ENCODE measurements at places on chromosomes 3 and 15.

DNA sequence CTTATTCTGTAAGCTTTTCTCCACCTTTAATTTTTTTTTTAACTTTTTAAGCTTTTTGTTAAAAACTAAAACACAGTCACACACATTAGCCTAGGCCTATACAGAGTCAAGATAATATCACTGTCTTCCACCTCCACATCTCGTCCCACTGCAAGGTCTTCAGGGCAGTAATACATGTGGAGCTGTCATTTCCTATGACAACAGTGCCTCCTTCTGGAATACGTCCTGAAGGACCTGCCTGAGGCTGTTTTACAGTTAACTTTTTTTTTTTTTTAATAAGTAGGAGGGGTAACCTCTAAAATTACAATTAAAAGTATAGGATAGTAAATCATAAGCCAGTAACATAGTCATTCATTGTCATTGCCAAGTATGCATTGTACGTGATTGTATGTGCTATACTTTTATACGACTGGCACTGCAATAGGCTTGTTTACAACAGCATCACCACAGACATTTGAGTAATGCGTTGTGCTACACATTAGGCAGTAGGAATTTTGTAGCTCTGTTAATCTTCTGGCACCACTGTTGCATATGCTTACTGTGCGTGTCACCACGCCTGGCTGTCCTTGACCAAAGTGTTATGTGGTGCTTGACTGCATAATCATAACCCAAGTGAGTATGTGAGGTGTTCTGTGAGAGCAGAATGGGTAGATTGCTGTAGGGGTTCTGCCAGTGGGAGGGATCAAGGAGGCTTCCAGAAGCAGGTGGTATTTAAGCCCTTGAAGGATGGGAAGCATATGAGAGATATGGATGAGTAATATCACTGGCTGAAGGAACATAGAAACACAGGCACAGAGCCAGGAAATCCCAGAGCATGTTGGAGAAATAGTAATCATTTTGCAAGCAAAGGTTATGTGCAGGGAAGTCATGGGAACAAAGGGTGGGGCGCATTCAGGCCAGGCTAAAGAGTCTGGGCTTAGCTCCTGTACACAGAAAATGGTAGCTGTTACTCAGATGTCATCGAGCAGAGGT is 18.3 kb downstream of the FBXO22 start:
- DNase-seq = peak; percentile 58

- DNase-seq = no peak
Measured at GRCh38 chr3:175868626-175869025, 1009.5 kb downstream of the NAALADL2 start.

DNA sequence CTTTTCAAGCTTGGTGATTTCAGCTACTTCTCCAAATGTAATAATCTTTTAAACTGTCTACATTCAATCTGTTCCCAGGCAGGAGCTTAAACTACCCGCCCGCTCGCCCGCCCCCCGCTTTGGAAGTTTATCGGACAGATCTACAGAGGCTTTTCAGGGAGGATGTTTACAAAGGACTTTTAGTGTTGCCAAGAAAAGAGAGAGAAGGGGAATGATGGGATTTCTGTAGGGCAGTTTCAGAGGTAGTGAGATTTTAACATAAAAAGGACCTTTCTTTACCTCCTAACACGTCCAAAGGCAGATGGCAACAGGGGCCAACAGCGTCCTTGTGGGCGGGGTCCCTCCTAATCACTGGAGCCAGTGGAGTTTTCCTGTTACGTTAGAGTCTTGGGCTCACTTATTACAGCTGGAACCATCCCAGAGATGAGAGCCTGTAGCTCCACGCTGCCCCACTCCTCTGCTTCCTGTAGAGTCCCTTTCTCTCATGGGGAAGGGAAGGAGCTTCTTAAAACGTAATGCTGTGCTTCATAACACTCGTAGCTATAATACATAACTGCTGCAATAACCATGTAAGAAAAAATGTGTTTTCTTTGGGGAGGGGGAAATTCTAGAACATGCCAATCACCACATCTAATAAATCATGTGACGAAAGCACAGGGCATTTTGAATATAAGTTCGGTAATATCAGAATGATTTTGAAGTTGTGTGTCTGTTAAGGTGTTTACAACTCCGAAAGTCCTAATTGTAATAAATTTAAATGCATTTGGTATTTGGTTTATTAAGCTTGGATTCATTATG is 30.9 kb downstream of the HES1 start:
- no peak for DNase-seq

DNA sequence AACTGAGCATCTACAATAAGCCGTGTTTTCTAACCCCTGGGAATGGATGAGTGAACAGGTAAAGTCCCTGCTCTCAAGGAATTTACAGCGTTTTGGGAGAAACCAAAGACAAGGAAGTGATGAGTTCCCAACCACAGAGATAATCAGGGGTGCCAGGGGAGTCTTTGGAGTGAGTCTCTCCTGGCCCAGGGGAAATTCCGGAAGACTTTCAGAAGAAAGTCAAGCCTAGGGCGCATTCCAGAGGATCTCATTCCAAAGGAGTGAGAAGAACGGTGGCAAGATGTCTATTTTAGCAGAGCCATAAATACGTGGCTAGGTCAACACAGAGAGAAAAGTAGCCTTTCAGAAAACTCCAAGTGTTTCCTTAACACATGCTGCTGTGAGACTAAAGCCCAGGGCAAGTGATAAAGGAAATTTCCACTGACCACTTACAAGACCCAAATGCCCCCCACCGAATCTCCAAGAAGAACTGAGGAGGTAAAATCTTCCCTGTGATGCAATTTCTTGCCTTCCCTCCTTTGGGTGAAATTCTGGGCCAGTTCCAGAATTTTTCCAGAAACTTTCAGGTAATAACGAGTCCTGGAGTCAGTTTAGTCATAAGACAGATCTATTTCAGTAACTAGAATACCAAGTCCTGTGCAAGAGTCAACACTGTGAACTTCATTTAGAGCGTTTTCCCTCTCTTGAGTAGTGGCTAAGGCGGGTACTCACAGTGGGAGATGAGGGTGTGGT is 437.4 kb downstream of the NR2F2 start:
- no peak for DNase-seq

- no peak for DNase-seq
Measured at GRCh38 chr3:197239857-197240256, 58.6 kb downstream of the DLG1 start.

- no peak for DNase-seq
Measured at GRCh38 chr3:61857297-61857696, 295.9 kb downstream of the PTPRG start.

DNA sequence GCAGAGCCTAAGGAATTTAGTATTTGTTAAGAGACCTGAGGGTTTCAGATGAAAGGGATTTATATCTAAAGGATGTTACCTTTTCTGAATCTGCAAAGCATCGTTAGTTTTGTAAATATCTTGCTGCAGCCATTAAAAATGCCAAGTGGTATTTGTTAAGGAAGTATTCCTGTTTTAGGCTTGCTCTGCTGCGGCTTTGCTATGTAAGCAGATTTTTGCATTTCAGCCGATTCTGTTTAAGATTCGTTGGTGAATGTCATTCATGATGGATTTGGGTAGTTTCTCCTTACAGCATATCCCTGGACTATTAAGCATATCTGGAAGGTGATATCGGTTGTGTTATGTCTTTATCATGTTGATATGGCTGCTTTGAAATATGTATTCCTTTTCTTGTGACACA is 1.0 kb downstream of the USP8 start:
- DNase-seq = no peak

- peak; percentile 91 for DNase-seq
Measured at GRCh38 chr15:61521953-61522352, 292.9 kb upstream of the RORA start.

GRCh38 chr3:72722930-72723726 is 125.1 kb downstream of the SHQ1 start:
- peak; percentile 88 for DNase-seq

- peak; percentile 88 for DNase-seq
Measured at GRCh38 chr15:88661041-88661700, 22.4 kb downstream of the ISG20 start.
